ENCODE measurements at places on chromosomes 7 and 10.

GRCh38 chr7:29588900-29589696 lies 25.5 kb downstream of the PRR15 start:
- no peak for DNase-seq

DNA sequence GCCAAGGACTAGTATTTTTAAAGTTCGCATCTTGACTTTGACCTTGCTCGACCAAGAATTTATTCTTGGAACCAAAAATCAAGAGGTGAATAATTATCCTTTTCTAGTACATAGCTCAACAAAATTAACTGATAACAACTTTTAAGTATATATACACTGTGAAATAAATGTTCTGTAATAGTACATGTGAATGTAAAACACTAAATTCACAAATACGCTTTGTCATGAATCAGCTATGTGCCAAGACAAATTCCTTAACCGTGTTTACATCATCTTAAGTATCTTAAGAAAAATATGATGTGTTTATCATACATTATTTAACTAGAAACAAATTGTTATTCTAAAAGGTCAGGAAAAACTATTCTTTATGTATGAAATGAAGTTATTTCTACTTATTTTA lies 83.3 kb downstream of the CUL2 start:
- no peak for DNase-seq

DNA sequence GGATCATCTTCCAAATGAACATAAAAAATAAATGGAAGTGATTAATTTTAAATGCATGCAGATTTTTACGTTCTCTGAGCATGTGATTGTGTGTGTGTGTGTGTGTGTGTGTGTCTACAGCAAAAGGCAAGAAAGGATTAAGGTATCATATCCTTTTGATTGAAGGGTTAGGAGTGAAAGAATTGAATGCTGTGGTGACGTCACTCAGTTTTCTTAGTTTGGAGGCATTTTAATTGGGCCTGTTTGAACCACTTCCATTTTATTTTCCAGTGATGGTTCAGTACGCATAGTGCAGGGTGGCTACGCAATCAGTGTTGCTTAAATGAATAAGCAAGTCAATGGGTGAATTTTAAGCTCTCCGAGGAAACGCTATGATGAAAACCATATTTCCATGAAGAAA lies 31.3 kb downstream of the TACC2 start:
- DNase-seq = no peak

DNA sequence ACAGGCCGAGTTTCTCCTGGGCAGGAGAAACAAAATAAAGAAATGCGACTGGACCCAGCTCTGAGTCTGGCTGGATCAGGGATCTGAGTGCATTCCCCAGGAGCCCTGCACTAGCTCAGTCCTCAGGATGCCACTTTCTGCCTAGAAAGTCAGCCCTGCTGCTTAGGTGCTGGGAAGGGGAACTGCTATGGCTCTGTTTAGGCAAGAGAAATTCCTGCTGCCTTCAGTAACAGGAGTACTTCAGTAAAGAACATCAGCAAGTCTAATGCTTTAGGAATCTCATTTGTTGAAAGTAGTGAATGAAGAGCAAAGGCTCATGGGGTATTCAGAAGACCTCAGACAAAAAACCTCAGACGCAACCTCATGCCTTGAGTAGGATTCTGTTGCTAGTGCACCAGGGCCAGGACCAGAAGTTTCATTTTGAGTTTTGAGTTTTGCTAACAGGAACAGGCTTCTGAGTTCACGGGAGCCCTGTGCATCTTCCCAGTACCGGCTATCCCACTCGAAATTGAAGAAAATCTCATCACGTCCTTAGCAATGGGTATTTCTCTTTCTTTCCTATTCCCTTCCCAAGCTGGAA lies 170.8 kb upstream of the CDCA7L start:
- DNase-seq = no peak

DNA sequence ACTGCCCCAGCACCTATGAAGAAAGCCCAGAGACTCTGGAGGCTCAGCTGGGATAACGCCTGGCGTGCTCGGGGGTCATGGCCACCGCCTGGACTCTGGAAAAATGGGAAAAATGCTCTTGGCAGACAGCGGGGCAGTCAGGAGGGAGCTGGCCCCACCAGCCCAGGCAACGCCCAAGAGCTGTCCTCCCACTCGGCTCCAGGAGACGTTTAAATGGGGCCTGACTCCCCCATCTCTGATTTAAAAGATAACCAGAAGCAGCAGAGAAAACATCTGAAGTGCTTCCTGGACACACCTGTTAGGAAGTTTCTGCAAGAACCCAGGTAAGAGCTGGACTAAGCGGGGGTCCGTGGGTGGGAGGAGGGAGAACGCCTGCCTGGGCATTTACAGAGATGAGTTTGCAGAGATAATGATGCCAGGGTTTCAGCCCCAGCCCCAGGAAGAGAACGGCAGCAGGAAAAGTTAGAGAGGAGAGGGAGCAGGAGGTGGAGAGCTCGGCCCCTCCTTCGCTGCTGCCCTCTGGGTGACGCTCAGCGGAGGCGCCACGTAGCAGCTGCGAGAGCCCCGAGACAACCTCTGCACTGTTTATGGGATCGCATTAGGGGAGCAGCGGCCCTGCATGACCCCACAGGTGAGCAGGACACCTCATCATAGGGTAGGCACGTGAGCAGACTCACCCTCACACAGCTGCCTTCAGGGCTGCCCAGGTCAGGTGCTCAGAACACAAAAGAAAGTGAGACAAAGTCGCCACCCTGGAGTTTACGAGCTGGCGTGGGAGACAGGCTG lies 83.5 kb upstream of the INSIG1 start:
- peak; percentile 42 for DNase-seq

DNA sequence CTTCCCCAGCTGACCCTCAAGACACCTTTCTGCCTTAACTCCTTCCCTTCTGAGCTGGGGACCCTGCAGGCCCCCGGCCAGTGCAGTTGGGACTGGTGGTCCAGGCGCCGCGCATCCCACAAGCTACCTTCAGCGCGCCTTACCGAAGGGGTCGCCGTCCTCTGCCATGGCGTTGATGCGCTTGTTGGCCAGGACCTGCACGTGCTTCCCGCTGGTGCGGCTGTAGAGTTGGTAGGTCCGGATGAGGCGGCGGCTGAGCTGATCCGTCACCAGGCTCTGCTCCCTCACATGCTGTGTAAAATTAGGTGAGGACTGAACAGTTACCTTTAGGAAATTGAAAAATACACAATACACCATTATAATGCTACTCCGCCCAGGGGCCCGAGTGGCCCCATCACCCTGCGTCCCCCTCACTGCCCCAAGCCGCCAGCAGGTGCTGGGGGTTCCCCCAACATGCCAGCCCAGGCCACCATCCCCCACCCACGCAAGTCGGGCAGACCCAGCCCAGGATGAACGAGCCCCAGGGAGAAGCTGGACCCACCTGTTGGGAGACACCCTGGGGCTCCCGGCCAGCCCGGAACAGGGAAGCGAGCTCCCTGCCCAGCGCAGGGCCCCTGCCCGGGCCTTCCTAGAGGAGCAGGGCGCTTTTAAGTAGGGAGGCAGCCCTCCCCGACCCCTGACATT lies 1.2 kb downstream of the FGF8 start:
- no peak for DNase-seq

DNA sequence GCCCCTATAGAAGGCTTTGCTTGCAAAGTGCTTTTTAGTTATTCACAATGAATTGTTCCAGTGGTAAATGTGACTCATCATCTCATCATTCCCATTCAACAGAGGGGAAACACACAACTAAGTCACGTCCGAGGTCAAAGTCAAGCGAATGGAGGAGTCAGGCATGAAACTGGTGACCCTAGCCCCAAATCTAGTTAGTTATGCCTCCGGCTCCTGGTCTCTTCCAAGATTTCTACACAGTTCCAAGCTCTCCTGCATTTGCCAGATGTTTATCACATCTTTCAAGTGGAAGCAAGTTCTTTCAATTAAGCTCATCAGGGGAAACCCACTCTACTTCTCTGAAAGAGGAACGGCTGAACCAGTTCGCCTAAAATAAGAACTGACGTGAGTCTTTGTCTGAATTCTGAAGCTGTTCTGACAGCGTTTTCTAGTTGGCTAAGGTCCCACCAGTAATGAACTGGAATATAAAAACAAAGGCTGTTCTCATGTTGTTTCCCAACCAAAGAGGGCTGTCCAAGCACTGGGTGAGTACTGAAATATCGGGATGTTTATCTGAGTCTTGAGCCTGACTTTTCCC lies 140.9 kb upstream of the NRBF2 start:
- DNase-seq = no peak

Measured in activated effector memory CD4-positive, alpha-beta T cell treated with anti-CD3 and anti-CD28 coated beads, Interleukin-2, amount 50 U/mL, for 16 hours (primary cell).